NCI-H1092 (cell line): ENCODE measurements at places on chromosomes 13 and 19.

DNA sequence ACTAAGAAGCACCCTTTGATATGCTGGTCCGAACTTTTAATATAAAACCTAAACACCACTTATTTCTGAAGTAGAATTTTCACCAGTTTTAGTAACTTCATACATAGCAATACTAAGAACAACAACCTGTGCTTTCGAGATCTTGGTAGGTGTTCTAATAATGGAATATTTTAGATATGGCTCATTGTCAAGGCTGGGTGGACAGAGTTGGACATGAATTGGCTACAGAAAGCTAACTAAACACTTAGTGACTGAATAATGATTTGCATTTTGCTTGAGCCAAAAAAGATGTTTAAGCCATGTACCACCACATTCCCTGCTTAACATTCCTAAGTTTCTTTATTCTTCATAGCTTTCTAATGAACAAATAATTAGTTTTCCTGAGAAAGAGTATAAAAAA is 344.3 kb upstream of the SGCG start:
- DNase-seq = no peak

DNA sequence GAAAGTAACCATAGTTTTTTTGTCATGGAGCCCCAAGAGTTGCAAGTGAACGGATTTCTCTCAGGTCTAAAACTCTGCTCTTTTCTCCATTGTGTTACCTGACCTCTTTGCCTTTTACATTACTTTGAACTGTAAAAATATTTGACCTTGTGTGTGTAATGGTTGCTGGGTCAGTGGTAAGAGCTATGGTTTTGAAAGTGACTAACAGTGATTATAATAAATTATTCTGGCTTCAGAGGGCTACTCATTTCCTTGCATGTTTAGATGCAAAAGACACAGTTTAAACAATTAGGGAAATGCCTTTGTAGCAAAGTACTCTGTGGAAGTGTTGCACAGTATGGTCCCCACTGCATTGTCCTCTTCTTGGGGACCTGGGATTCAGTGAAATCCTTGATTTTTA is 29.3 kb upstream of the PSG8 start:
- DNase-seq = no peak

- peak; percentile 11 for DNase-seq
Observed at GRCh38 chr19:42563352-42564210, 31.1 kb downstream of the CEACAM8 start.

DNA sequence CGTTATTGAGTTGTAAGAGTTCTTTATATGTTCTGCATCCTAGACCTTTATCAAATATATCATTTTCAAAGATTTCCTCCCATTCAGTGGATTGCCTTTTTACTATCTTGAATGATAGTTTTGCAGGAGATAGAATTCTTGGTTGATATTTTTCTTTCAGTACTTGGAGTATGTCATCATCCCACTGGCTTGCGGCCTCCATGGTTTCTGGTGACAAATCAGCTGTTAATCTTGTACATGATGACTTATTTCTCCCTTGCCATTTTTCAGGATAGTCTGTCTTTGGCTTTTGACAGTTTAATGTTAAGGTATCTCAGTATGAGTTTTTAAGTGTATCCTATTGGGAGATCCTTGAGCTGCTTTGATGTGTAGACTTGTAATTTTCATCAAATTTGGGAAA is 8.5 kb downstream of the ZNF557 start:
- DNase-seq = no peak

DNA sequence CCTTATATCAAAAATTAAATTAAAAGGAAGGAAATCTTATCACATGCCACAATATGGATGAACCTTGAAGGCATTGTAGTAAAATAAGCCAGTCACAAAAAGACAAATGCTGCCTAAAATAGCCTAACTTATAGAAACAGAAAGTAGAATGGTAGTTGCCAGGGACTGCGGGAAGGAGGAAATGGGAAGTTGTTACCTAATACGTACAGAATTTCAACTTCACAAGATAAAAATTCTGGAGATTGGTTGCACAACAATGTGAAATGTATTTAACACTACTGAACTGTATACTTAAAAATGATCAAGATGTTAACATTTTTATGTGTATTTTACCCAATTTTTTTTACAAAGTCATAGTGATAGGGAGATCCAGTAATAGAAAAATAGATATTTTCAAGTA is 10.2 kb upstream of the N4BP2L2 start:
- no peak for DNase-seq

GRCh38 chr13:110306340-110306959 is 507 bp downstream of the COL4A1 start:
- no peak for DNase-seq

GRCh38 chr19:21856773-21857514 is 21.0 kb upstream of the ZNF43 start:
- DNase-seq = no peak

DNA sequence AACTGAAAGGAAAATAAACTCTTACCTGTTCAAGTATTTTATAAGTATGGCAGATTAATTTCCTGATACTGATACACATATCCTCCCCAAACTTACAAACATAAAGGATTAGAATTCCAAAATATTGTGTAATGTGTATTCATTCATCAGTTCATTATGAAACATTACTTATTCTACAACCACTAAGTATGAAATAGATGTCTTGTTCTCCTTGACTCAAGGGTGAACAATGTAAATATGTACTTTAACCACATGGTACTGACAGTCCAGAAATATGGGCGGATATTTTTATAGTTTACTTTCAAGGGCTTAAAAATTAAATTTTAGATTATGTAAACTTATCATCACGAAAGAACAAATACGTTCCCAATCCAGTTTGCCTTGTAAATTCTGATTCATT is 334.0 kb downstream of the LIG4 start:
- DNase-seq = no peak

GRCh38 chr13:32525766-32526165 is 12.8 kb downstream of the N4BP2L2 start:
- DNase-seq = no peak

DNA sequence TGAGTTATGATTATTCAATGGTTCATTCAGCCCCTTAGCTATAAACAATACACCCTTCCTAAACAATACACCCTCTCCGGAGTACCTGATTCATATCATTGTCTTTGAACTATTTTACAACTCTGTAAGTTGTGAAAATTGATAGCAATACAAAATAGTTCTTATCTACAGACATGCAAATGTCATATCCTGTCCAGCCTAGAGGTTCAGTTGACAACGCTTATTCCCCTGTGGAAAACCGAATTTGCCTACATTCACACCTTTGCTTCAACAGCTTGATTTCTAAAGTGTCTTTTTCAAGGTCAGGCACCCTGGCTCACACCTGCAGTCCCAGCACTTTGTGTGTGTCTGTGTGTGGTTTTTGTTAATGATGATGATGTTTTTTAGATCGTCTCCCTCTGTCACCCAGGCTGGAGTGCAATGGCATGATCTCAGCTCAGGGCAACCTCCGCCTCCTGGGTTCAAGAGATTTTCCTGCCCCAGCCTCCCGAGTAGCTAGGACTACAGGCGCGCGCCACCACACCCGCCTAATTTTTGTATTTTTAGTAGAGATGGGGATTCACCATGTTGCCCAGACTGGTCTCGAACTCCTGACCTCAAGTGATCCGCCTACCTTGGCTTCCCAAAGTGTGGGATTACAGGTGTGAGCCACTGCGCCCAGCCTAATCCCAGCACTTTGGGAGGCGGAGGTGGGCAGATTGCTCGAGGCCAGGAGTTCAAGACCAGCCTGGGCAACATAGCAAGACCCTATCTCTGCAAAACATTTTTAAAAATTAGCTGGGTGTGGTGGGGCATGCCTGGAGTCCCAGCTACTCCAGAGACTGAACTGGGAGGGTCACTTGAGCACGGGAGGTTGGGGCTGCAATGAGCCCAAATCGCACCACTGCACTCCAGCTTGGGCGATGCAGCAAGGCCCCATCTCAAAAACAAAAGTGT is 9.6 kb downstream of the C19orf53 start:
- DNase-seq = no peak

- DNase-seq = no peak
Observed at GRCh38 chr19:2455851-2456570, 748 bp downstream of the LMNB2 start.

- no peak for DNase-seq
Observed at GRCh38 chr13:111590796-111591195, 270.4 kb downstream of the TEX29 start.

- no peak for DNase-seq
Observed at GRCh38 chr19:7417671-7418324, 69.1 kb downstream of the ARHGEF18 start.

DNA sequence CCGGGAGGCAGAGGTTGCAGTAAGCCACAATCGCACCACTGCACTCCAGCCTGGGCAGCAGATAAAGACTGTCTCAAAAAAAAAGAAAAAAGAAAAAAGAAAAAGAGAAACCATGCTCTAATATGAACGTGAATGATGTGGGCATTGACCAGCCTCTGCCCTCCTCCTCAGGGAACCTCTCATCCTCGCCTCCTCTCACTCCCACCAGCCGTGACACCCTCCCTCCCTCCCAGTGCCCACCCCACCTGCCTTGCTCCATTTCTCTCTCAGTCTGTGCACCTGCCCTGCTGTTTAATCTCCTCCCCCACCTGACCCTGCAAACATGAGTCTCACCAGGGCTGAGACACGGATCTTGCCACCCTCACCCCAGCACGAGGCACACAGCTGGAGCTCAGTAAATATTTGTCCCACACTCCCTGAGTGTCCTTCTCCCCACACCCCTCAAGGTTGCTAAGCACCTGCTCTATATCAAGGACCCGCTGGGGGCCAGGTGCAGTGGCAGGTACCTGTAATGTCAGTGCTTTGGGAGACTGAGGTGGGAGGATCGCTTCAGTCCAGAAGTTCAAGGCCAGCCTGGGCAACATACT is 7.5 kb upstream of the BCAT2 start:
- DNase-seq = peak; percentile 66

DNA sequence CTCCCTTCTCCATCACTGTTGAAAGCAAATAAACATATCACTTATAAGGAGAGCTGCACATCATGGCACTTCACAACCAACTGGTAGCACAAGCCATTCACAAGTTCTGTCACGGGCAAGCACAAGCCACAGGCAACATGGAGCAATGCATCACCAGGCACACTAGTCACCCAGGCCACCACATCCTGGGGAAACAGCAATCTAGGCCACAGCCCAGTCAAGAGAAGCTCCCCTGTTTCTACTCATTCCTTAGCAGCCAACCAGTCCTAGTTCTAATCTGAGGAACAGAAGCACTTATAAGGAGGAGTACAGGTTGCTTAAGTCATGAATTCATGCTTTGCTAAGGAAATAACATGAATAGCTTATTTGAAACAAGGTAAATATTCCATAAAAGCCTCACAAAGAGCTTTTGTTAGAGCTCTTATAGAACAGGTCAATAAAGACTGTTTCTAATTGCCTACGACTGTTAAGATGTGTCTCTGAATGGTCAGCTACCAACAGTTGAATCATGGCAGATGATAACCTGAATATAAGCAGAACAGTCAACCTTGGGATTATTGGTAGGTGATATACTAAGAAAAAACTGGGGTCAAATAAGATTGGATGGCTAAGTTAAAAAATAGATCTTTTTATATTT is 169.0 kb downstream of the TBC1D4 start:
- no peak for DNase-seq

GRCh38 chr13:109968876-109969577 is 182.6 kb upstream of the IRS2 start:
- DNase-seq = no peak

DNA sequence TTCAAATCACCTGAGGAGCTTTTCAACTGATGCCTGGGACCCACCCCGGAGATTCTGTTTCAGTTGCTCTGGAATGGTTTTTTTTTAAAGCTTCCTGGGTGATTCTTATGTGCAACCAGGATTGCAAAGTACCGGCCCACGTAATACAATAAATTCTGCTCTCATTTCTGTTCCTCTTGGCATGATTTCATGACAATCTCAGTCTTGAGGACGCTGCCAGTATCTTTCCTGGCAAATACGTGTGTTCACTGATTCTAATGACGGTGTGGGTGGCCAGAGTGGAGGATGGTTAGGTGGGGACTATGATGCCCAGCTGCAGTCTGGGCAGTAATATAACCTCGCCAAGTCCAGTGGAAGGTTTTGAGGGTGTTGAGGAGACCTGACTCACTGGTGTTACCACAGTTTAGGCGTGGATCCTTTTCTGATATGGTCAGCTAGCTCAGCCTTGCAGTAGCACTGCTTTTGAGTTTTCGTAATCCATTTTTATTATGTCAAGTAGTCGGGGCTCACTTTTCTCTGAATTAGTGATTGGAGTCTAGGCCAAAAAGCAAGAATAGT is 49.4 kb downstream of the FAM124A start:
- DNase-seq = no peak

DNA sequence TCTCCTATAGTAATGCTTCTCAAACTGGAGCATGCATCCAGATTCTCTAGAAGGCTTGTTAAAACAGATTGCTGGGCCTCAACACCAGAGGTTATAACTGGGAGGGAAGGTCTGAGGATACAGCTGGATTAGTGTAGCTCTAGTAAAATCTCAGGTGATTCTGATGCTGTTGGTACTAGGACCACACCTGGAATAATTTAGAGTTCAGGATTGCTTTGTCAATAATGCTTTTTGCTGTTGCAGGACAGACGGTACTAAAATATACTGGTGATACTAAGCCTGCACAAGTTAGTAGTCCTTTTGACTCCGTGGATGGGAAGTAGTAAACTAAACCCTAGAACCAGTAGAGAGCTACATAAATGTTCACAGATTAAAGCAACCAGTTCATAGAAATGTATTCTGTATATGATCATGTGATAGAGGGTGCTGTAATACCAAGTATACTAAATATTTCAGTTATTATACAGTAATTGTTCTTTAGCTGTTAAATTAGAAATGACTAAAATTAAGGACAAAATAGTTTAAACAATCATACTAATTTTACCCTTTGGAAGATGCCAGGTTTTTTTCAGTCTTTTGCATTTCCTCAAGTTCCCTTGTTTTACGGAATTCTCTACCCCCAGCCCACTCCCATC is 258.2 kb upstream of the STARD13 start:
- DNase-seq = no peak

DNA sequence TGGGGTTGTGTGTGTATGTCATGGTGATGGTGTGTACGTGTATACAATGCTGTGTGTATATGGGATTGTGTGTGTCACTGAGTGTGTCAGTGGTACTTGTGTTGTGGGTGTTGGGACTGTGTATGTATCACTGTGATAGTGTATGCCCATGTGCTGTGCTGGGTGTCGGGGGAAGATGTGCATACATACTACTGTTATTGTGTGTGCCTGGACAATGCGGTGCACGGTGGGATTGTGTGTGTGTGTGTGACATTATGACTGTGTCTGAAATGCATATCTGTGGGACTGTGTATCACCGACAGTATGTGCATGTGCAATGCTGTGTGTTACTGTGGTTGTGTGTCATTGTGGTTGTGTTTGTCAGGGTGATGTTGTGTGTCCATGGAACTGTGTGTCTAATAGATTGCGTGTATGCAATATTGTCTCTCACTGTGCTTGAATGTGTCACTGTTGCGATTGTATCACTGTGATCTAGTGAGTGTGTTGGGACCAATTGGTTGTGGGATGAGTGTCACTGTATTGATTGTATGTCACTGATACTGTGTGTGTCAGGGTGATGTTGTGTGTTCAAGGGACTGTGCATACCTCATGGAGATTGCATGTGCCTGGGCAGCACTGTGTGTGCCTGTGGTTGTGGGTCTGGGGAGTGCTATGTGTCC is 11.0 kb upstream of the BBC3 start:
- no peak for DNase-seq
